Stimulated activated CD4-positive, alpha-beta T cell treated with anti-CD3 and anti-CD28 coated beads, Interleukin-4, amount 100 ng/mL, for 4 hours (primary cell): ENCODE measurements at places on chromosomes 16 and 17.

DNA sequence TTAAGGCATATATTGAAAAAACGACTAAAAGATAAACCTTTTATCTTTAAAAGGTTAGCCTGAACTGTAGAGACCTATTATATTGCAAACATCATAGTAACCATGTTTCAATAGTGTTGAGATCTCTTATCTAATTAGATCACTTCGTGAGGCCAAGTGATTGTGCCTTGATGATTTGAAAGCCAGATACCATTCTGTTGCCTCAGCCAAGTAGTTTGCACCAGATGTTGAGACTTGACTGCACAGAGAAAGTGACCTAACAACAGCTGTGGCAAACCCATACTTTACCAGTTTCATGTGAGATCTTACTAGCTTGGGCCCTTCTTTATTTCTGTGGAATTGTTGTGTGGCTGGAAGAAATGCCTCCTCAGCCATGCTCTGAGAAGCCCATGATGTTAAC, 717.3 kb downstream of the KCNJ2 start:
- no peak for DNase-seq

DNA sequence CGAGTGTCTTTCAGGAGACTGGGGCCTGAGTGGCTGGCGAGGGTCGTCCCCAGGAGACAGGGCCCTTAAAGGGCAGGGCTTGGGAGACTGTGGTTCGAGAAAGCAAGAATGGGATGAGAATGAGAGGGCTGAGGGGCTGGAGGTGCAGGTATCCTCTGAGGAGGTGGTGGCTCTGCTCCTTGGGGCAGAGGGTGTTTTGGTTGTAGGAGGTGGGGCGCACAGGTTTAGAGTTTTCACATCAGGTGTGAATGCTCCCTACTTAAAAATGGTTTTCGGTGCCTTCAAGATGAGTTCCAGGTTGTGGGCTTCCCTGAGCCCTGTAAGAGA, 430 bp downstream of the BCAS3 start:
- DNase-seq = no peak

- DNase-seq = no peak
Measured at GRCh38 chr17:32962320-32962711, 29.3 kb upstream of the SPACA3 start.

GRCh38 chr16:73065632-73066330, 17.9 kb upstream of the ZFHX3 start:
- no peak for DNase-seq

GRCh38 chr17:68052810-68053209, 17.3 kb downstream of the KPNA2 start:
- DNase-seq = no peak

GRCh38 chr17:80916246-80916645, 75.4 kb upstream of the CHMP6 start:
- no peak for DNase-seq

DNA sequence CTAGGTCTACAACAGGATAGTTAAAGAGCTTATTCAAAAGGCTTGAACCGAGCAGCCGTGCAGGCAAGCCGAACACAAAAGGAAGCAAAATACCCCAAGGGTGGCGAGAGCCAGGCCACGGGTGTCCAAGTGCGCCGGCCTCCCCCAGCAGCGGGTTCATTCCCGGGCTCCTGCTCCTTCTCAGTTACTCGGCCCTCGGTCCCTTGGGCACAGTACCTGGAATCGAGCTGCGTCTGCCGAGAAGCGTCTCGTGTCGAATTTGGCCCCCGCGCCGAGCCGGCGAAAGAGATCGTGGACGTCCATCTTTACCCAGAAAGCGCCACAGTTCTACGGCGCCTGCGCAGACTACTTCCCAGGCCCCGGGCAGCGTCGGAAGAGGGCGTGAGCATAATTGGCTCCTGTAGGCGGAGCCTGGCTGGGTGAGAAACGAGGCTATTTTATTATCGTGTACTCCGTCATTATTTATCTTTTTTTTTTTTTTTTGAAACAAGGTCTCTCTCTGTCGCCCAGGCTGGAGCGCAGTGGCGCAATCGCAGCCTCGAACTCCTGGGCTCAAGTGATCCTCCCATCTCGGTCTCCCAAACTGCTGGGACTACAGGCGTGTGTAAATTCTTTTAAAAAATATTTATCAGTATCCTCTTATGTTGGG, at the start of gene DDX52:
DDX52 (minus strand) TSS at position 329 of the 649 bp plus-strand sequence; CDS start at position 303, 26 bp downstream.
- peak; percentile 85 for DNase-seq

- no peak for DNase-seq
Measured at GRCh38 chr17:50268743-50269275, 5.5 kb upstream of the TMEM92 start.

- no peak for DNase-seq
Measured at GRCh38 chr16:88901718-88902337, 35.4 kb upstream of the PABPN1L start.
